ENCODE measurements at places on chromosomes 6 and 20. TPM values are rescaled to one million over a fixed set of nuclear protein-coding genes. Genes with fewer than 3 reads are reported as not detected.

DNA sequence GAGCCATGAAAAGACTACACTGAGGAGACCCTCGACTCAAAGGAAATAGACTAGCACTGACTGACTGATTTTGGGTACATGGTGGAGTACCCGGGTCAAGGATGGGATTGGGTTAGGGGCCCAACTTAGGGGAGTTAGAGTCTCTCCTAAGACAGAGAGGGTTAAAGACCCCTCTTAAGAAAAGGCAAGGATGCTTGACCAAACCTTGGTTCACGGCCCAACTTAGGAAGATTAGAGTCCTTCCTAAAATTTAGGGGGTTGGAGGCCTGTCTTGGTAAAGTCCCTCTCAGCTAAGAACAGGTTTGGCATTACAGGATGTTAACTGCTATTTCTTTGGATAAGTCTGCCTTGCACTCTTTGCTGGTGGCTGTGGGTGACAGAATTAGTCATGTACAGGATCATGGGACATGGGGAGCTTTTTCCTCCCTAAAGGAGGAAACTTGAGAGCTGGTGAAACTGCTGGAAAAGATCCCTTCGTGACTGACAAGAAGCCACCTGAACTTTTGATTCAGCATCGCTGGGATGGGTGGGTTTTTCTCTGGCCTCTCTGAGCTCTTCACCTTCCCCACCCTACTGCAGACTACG, 12.3 kb upstream of the SLC22A16 start:
- no peak for DNase-seq

DNA sequence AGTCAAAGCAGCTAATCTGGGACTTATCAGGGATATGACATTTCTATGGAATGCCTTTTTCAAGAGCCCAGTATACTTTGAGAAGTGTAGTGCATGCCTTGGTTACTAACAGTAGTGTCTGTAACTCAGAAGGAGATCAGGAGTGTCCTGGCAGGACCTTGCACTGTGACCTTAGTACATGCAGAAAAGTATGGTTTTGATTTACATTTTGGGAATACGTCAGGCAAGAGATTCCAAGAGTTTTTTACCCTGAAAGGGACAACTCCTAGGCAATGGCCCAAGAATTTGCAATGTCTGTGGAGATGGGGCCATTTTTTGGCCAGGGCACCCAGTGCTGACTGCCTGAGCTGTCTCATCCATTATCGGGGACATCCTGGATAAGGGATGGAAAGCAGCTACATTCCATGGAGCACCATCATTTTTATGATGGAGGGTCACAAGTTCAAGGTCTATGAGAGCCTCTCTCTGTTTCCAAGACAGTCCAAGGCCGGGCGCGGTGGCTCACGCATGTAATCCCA, 80.2 kb downstream of the FAM50B start:
- no peak for DNase-seq

- DNase-seq: no peak
Measured at GRCh38 chr6:62344850-62345249, 58.8 kb upstream of the KHDRBS2 start.

- DNase-seq: no peak
Measured at GRCh38 chr6:163427498-163428254, 13.2 kb downstream of the QKI start.

- no peak for DNase-seq
Measured at GRCh38 chr20:62511915-62512610, 36.3 kb upstream of the GATA5 start.

DNA sequence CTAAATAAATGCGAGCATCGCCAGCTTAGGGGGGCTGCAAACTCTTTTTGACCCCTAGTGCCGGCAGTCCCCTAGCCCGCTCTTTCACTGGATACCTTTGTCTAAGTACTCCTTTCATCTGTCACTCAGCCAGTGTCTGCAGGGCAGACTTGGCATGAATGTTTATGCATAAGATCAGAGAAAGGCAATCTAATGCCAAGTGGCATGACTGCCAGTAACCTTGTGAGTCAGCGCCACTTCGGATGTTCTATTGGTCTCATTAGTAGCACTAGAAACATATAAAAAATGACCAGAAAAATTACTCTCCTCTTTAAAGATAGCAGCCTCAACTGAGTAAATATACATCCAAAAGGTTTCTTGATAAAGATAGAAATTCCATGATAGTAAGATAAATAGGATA, 192.2 kb downstream of the TBC1D32 start:
- no peak for DNase-seq

GRCh38 chr20:63230800-63231268, 4.9 kb upstream of the BIRC7 start:
- no peak for DNase-seq

- no peak for DNase-seq
Measured at GRCh38 chr6:105850261-105851112, 235.6 kb upstream of the PRDM1 start.

- no peak for DNase-seq
Measured at GRCh38 chr20:51122931-51123658, 100.2 kb upstream of the KCNG1 start.

DNA sequence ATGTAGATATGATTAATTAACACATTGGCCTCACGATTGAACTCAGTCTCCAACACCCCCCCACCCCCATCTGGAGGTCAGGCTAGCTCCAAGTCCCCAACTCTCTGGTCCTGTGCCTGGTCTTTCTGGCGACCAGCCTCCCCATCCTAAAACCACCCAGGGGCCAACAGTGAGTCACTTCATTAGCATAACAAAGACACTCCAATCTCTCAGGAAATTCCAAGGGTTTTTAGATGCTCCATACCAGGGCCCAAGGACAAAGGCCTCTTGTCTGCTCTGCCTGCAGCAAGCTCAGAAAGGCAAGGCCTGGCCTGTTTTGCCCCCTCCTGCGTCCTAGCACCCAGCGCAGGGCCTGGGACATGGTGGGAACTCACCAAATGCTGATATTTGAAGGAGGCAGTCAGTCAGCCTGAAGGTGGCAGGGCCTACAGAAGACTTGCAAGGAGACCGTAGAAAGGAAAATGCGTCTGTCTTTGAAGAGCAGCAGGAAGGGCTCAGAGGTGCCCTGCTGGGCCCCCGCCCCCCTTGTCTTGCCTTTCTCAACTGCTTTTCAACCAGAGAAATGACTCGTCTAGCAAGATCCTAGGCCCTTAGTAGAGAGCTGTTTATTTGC, 184.7 kb downstream of the CDH4 start:
- no peak for DNase-seq

DNA sequence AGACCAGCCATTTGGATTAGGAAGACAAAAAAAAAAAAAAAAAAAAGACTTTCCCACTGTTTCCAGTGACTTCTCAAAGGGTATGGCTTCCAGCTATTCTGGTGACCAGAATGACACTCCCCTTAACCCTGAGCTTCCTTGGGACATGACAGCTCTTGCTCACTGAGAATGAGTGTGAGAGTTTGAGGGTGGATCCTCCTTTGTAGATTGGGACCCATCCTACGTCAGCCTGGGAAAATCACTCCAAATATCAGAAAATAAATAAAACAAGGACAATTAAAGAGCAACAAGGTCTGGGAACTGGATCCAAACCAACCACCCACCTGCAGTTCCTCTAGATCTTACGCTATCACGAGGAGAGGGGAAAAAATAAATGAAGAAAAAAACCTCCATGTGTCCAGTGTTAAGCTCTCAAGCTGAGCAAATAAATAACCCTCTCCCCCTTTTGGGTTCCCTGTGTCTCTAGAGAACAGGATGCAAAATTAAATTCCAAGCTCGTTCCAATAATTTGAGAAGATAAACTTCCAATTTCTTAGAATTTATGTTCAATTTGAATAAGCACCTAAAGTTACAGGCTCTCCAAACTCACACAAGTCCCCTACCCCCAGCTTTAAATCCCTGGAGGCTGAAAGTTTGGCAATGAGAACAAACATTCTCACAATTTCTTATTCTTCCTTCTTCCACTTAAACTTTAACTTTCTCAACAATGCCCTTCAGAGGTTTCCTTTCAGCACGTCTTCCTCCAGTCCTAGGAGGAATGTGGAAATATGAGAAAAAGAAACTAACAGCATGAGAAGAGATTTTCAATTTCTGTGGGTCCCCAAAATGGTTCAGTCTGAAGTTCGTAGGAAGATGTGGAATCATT, 170.2 kb downstream of the MTFR2 start:
- DNase-seq: no peak

GRCh38 chr20:44630297-44630696, 21.2 kb downstream of the ADA start:
- no peak for DNase-seq

DNA sequence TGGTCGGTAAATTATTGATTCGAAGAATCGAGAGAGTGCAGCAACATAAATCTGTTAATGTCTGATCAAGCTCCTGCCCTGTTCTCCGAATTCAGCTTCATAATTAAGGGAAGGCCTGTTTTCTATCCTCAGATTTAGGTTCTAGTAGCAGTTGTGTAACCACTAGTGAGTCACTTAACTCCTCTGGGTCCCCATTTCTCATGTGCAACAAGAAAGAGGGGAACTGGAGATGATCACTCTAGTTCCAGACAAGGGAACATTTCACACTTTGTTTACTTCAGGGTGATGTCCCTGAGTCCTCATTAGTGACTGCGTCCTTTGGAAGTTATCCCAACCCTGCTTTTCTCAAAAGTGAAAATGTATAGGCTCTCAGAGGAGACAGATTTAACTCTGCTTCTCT, 68.1 kb upstream of the RNF146 start:
- no peak for DNase-seq

- DNase-seq: no peak
Measured at GRCh38 chr20:47380481-47380880, 24.0 kb upstream of the ZMYND8 start.

GRCh38 chr6:41302638-41303037, 16.2 kb upstream of the TREM1 start:
- DNase-seq: no peak

DNA sequence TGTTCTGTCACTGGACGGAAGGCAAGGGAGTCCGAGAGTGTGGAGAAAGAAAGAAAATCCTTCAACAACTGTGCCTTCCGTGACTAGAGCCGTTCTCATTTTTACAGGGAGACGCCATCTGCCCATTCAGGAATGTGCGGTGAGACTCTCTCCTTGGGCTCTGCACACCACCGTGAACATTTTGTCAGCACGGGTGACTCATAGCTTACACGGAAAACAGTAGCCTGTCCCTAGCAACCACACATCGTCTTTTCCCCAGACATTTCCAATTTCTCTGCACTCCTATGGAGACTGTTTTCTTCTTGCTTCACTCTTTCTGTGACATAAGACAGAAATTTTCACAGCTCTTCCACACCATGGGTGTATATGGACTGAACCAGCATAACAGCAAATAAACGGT, 55.1 kb downstream of the TBXT start:
- DNase-seq: no peak

GRCh38 chr6:152648105-152648504, 10.9 kb upstream of the SYNE1 start:
- DNase-seq: no peak

GRCh38 chr20:787825-788224, 19.5 kb upstream of the SLC52A3 start:
- DNase-seq: no peak

DNA sequence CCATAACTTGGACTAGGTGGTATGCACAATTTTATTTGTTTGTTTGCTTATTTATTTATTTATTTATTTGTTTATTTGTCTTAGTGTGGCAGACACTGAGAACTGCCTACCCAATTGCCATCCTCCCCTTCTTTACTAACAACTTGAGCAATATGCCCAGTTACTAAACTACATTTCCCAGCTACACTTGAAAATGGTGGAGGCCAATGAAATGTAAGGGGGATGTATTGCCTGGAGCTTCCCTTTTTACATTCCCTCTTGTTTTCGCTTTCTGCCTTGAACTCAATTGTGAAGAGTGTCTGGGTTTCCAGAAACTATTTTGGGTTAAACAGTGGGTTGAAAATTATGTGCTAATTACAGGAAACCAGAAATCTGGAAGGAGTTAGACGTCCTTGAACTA, 152.7 kb upstream of the FKBP1C start:
- no peak for DNase-seq

DNA sequence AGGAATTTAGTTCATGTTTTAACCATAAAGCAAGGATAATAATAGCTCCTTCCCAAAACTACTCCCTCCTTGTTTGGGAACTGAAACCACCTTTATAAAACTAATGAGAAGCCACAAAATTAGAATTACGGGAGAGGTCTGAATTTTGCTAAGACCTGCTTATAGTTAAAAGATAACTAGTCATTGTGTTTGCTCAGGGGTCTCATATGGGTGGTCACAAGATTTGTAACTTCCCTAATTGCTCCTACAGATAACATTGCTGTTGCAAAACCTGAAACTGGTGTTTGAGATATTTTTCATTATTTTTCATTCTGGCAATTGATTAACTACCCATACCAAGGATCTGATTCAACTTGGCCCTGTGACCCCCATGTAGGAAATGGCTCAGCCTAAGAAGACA, 154.5 kb upstream of the PLCB4 start:
- DNase-seq: no peak

GRCh38 chr6:20633566-20634340, 99.5 kb downstream of the CDKAL1 start:
- no peak for DNase-seq

GRCh38 chr20:15642676-15643075, 930.6 kb downstream of the KIF16B start:
- no peak for DNase-seq

DNA sequence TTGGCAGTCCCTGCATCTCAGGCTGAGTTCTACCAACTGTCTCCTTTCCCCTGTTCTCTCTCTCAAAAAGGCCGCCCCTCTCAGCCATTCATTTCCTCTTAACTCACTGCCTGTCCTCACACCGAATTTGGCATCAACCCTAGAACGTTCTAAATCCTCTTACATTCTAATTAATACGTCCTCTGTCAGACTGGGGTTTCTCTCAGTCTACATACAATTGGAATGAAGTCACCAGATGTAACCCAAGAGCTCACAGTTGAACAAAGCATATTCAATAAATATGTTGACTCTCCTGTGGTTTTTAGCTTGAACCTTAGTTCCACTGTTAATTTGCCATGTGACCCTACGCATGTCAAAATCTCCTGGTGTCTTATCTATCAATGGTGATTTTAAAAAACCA, 269.6 kb downstream of the CLIC5 start:
- no peak for DNase-seq

The ARFGEF3 gene
- total RNA-seq: 2.7 TPM

The HLA-DQA2 gene
- not detected for total RNA-seq

The MUCL3 gene
- not detected for total RNA-seq

The EMILIN3 gene
- 0.46 TPM for total RNA-seq

The PSMB8 gene
- total RNA-seq: 17.4 TPM

The TFAP2D gene
- not detected for total RNA-seq

The GTSF1L gene
- total RNA-seq: not detected

The EYS gene
- total RNA-seq: not detected

The EGFL8 gene
- 14.3 TPM for total RNA-seq
